ENCODE measurements at places on chromosomes 5 and 9.

- DNase-seq = no peak
These were observed 1160.4 kb downstream of the EFNA5 start for GRCh38 chr5:106510321-106510720.

DNA sequence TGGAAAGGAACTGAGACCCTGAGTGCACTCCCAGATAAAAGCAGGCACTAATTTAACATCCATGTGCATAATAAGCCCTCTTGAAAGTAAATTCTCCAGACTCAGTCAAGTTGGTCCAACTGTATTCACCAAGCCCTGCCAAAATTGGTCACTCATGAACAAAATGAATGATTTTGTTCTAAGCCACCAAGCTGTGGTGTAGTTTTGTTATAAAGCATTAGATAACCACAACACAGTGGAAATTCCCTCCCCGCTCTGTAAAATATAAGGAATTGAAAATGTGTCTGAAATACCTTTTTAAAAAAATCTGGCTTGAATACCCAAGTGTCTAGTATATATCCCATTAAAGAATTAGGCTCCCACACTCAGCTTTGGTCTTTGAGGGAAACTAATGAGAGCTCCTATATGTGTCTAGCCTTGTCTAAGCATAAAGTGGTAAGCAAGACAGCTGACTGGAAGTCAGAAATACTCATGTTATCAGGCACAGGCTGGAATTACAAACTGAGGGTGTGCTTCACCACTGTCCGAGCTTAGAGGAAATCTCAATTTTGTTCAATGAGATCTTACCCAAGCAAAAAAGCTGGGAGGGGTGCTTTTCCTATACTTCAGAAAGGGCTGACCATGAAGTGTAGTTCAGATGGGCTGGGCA is 33.2 kb downstream of the IDNK start:
- no peak for DNase-seq

DNA sequence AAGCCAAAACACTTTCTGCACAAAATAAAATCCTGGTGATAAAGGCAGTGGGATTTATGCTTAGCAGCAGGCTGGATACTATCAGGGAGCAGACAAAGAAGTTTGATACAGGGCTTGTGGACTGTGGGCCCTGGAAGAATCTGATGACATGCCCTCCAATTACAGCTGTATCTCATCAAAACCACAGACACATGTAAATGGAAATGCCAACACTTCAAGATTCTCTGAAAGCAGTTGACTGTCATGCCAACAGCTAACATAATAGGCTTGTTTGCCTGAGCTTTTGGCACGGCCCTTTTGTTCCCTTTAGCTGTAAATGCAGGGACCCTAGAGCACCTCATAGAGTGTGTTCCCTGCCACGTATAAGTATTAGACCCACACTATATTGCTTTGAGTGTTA is 114.4 kb downstream of the STK32A start:
- no peak for DNase-seq

DNA sequence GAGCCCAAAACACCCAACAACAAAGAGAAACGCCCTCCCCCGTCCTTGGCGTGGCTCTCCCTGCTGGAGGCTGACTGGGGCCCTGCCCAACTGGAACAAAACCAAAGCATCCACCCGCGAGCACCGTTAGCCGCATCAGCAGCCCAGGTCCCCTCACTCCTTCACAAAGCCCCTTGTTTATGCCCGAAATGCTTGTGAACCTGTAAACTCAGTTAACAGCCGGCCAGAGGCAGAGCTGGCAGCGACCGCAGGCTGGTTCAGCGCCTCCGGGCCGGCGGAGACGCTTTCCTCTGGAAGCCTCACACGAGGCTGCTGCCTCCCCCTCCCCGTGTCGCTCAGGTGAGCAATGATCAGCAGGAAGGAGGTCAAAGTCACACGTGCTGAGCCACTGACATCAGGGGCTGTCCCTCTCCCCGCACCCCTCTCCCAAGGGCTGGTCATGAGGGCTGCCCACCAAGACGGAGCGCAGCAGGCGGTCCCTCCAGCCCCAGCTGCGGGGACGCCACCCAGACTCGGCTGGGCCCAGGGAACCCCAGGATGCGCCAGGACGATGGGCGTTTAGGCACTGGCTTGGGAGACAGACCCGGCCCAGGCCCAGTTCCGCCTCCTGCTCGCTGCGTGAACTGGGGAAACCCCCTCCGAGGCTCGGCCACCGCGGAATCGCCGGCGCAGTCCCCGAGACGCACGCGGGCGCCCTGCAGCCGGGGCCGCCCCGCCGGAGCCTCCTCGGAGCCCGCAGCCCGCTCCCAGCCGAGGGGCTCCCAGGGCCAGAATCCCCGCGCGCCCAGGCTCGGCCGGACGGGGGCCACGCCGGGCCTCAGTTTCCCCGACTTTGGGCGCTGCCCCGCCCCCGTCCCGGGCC is 563 bp downstream of the SNAPC4 start:
- no peak for DNase-seq

DNA sequence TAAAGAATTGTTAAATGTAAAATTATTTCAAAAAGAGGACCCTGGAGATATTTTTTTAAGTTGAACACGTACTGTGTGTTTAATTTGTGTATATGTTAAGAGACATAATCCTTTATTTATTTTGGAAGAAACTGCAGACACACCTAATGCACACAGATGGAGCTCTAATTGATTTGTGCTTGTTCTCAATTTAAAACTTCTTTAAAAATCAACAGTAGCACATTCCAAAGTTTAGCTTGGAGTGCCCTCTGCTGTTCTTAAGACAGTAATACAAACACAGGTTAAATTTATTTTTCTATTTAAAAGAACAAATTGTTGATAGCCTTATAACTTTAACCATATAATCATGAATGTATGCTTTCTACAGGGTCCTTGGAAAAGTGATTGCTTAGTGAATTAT is 277.6 kb upstream of the ADAMTS16 start:
- DNase-seq = no peak

- no peak for DNase-seq
These were observed 214.5 kb downstream of the ATP10B start for GRCh38 chr5:160637357-160638090.

GRCh38 chr5:158409507-158409906 is 550.6 kb upstream of the CLINT1 start:
- no peak for DNase-seq

DNA sequence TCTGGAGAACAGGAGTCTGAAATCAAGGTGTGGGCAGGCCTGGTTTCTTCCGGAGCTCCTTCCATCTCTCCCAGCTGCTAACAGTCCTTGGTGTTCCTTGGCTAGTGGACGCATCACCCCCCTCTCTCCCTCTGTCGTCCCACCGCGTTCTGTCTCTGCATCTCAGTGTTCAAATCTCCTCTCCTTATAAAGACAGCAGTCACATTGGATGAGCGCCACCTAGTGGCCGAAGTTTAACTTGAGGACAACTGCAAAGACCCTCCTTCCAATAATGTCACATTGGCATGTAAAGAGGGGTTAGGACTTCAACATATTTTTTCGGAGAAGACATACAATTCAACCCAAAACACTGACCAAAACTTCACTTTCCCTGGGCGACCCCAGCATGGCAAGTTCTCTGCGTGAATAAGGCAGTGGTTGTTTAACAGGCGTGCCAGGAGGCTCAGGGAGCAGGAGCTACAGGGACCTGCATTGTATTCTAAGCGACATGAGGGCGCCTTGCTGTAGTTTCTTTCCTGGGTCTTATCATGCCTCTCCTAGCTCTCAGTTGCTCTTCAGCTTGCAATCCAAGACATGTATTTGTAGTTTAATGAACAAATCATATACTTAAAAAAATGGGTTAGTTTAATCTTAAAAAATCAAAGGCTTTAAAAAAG is 27.9 kb upstream of the BASP1 start:
- DNase-seq = peak; percentile 10

- no peak for DNase-seq
These were observed 157.1 kb downstream of the SLCO4C1 start for GRCh38 chr5:102139029-102139428.

- DNase-seq = no peak
These were observed 42.1 kb upstream of the MAST4 start for GRCh38 chr5:66553916-66554575.

DNA sequence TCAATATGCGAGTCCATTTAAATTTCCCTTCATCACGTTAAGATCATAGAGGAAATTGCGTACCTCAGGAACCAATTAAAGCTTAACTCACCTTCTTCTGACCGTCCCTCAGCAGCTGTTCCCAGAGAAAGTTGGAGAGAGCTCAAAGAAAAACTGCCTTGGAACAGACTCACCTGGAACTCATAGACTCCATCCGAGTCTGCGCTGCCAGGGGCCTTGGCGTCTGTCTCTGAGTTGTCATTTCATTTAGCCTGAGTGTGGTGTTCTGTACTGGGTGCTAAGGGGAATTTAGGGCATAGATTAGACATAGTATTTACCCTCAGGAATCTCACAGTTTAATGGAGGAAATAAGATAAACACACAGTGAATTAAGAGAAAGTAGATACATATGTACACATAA is 892.7 kb downstream of the TLE1 start:
- no peak for DNase-seq

- no peak for DNase-seq
These were observed 644 bp upstream of the CTNNAL1 start for GRCh38 chr9:109013679-109014607.

DNA sequence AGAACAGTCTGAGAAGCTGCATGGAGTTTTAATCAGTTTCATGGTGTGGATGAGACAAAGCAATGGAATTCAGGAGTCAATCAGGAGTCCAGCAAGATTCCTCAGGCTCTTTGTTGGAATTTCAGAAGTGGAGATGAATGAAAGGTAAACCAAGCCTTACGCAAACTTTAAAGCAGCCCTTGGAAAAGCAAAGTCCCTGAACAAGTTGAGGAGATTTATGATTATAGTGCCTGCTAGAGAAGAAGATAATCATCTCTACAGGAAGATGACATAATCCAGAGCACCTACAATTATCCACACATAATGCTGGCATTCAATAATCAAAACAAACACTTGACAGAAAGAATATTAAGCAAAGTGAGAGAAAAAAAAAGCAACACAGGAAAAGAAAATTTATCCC is 1380.1 kb upstream of the NUDT12 start:
- DNase-seq = no peak

- DNase-seq = no peak
These were observed 187.9 kb downstream of the PALM2AKAP2 start for GRCh38 chr9:109967651-109968642.

DNA sequence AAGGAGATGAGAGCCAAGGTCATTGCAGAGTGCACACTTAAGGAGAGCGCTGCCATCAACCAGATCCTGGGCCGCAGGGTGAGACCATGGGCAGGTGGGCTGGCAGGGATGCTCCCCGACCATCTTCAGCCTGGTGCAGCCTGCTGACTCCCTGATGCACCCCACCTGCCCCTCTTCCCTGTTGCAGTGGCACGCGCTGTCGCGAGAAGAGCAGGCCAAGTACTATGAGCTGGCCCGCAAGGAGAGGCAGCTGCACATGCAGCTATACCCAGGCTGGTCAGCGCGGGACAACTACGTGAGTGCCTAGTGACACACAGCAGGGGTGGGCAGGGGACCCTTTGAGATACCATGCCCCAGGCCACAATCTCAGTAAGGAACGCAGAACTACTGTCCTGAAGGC is 28.3 kb downstream of the TCF7 start:
- DNase-seq = no peak

GRCh38 chr5:139738193-139739149 is 57.1 kb upstream of the PSD2 start:
- no peak for DNase-seq
